Activated CD4-positive, alpha-beta T cell treated with anti-CD3 and anti-CD28 coated beads for 48 hours (primary cell): ENCODE measurements at places on chromosomes 1 and 21.

- DNase-seq = no peak
Measured at GRCh38 chr1:172405912-172406311, 14.6 kb upstream of the C1orf105 start.

DNA sequence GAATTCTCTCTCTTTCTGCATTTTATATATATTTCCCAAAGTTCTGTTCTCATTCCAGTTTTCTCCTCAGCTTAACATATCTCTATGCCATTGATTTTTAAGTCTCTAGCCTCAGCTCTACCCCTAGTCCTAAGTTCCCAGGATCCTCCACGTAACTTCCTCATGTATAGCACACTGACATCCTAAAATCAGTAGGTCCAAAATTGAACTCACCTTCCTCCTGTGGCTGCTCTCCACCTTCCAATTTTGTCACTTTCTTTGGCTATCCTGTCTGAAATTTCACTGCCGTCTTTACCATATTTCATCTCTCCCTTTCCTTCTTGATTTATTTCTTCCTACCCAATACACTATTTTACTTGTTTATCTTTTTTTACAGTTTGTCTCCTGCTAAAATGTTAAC, 1.5 kb downstream of the SLAMF6 start:
- DNase-seq = no peak

- no peak for DNase-seq
Measured at GRCh38 chr1:12537294-12537693, 80.7 kb downstream of the DHRS3 start.

GRCh38 chr21:38428211-38428610, 70.1 kb downstream of the ERG start:
- DNase-seq = no peak

GRCh38 chr21:20254964-20255363, 743.2 kb upstream of the NCAM2 start:
- no peak for DNase-seq

DNA sequence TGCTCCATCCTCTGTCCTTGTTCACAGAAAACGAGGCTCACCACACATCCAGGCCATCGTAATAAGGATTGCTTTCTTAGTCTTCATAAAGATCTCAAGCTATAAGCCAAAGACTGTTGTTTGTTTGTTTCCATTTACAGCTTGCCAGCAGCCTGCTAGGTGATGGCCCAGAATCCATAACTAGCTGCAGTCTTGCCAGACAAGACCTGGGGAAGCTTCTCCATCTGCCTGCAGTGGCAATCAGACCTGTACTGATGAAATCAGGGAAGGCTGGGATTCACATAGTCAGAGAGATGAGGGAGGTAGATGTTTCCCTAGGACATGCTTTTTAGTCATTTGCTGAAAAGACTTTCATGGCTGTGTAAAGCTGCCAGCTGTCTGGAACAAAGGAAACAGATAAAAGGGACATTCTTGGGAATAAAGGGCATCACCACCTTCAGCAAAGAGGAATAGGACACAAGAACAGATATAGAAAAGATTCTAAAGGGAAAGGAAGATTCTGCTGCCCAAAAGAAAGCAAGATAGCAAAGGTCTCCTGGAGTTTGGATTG, 51.0 kb downstream of the MT1HL1 start:
- DNase-seq = no peak

DNA sequence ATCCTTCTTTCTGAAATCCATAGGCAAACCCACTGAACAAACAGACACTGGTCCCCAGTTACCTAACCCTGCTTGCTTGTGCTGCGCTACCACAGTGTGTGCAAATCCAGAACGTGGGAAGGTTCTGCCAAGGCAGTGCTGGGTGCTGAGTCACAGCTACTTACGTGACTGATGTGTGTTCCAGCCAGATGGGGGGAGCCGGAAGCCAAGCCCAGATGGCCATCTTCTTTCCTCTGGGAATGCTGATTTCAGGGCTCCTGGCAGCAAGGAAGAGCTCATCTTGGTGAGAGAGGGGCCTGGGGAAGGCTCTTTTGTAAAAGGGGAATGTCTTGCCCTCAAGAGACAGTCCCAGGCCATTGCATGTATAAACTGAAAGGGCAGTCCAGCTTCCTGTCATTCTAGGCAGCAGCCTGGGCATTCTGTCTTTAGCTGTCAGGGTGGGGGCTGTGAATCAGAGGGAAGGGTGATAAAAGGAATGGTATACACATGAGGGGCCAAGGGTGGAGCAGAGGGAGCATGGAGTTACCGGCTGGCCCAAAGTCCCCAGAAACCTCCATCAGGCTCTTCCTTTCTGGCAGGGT, 54.1 kb downstream of the CD46 start:
- no peak for DNase-seq

DNA sequence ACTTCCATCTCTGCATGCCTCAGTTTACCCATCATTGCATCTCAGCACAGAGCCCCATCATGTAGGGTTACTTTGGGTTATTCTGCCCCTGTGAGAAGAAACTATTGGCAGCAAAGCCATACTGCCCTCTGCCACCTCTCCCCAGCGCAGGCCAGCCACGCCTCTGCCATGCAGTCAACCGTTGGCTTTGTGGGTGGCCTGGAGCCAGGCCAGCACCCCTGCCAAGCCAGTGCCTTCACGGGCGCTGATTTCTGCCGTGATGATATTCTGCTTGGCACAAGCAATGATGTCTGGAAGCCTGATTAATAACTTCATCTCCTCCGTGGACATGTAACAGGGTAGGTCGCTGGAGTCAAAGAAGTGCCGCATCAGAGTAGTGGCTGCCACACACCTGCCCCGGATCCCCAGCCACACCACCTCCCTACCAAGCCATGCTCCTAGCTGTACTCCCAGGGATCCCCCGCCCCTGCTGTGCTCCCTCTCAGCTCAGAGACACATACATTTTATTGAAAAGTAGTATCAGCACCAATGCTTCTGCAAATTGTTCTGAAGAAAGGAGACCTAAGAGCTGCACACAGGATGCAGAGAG, 15.0 kb upstream of the CEP85 start:
- DNase-seq = no peak

DNA sequence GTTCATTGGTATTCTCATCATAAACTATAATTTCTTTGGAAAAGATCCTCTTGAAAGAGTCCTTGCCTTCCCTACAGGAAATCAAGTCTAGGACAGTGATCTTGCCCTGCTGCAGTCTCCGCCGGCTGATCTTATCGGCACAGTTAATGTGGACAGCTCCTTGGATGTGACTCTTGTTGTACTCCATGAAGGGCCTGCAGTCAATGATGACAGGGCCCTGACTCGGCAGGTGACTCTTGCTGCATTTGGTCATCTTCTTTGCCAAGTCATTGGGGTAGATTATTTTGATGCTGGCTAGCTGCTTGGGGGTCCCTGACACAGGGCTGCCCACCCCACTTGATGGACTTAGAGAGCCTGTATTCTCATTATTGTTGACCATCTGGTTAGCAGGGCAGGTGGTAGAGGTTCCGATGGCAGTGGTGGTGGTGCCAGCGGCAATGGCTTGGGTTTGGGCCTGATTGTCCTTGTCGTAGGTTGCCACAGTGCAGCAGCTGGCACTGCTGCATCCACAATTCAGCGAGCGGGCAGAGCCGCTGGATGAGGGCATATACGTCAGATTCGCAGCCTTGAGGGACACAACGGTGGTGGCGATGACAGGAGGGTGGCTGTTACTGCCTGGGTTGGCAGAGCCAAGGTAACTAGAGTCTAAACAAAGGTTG, 2.7 kb downstream of the DUSP10 start:
- DNase-seq = no peak

- DNase-seq = no peak
Measured at GRCh38 chr1:230808281-230808872, 59.9 kb downstream of the C1orf198 start.

DNA sequence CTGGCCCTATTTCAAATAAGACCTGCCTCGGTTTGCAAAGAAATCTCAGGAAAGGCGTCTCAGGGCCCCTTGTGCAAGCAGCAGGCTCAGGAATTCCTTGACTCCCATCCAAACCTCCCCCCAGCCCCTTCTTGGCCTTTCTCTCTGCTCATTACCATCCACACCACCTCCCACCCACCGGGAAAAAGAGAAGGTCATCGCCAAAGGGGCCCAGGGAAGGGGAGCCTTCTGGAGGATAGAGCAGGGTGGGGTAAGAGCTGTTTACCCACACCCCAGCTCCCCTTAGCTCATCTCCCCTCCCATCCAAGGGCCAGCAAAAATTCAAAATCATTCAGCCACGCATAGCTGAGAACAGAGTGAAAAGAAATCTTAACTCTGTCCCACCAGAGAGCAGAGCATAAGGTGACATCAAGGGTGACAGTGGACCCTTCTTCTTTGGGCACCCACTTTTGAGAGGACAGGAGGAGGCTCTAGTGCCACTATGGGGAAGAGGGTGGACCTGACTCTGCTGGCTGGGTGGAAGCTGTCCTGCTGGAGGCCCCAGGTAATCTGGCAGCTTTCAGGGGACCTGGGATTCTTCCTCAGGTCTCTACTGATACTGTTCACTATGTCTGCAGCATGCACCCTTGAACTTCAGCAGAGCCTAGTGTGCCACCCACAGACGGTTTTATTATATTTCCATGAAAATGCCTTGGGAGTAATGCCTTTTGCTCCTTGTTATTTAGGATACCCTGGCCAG, 3.9 kb upstream of the WNT2B start:
- DNase-seq = no peak

DNA sequence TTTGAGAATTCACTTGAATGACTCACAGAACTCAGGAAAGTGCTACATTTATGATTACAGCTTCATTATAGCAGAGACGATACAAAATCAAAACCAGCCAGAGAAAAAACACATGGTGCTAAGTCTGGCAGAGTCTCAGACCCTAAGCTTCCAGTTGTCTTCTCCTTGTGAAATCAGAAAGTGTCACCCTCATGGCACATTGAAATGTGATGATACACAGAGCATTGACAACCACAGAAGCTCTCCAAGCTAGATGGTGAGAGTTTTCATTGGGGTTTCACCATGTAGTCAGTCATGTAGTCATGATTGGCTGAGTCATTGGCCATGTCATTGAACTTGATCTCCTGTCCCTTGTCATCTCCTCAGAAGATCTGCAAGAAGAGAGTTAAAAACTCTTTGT, 526.6 kb downstream of the MRPL39 start:
- no peak for DNase-seq

- DNase-seq = no peak
Measured at GRCh38 chr21:38956856-38957571, 151.3 kb downstream of the ETS2 start.

DNA sequence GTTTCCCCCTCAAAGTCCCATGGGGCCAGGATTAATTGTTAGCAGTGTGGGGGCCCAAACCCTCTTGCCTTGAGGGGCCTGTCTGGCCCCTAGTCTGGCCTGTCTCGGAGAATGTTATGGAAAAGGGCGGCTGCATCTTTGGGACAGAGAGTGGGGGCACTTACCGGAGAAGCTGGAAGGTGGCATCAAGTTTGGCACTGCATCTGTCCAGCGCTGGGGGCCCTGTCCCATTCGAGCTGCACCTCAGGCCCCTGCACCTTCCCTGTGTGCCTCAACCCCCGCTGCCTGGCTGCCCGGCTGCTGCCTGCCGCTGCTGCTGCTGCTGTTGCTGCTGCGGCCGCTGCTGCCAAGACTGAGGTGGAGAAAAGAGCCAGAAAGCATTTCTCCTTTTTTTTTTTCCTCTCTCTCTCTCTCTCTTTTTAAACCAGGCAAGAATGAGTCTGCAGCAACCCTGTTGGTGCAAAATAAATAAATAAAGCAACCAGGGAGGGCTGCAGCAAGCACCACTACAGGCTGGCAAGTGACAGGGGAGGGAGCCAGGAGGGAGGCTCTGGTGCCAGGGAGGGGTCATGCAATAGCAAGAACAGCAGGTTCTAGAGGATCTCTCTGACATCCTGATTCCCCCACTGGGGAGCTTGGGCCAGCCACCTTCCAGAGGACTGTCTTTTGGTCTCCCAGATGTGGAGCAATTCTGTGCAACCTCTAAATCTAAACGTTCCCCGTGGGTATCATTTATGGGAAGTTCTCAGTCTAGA, at the start of gene LINGO4:
Gene LINGO4, minus strand, starts transcription at position 354 of the 755 bp plus-strand sequence. CDS start 2,715 bp downstream, outside the sequence.
- DNase-seq = no peak

- no peak for DNase-seq
Measured at GRCh38 chr1:50275566-50275965, 147.7 kb downstream of the DMRTA2 start.

DNA sequence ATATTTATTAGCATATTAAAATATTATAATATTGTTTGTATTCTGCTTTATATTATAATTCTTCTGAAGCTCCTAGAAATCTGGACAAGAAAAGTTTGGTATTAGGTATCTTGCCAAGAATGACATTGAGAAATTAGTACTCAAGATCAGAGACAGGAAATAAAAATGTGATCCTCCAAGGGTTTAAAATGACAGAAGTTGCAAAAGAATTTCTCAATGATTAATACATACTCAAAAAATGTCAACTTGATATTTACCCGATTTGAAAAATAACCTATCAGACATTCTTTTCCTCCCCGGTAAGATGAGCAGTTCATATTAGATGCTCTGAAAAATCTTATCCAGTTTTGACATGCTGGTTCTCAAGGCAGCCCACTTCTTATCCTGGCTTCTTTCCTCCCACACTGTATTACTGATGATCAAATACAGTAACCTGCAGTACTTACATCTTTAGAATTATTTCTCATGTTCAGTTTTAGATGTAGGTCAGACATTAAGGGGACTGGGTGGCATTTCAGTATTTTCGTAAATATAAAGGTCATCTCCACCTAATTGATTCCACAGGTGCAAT, 55.3 kb downstream of the CACHD1 start:
- no peak for DNase-seq

GRCh38 chr1:156383023-156383422, 14.0 kb downstream of the RHBG start:
- peak; percentile 79 for DNase-seq

DNA sequence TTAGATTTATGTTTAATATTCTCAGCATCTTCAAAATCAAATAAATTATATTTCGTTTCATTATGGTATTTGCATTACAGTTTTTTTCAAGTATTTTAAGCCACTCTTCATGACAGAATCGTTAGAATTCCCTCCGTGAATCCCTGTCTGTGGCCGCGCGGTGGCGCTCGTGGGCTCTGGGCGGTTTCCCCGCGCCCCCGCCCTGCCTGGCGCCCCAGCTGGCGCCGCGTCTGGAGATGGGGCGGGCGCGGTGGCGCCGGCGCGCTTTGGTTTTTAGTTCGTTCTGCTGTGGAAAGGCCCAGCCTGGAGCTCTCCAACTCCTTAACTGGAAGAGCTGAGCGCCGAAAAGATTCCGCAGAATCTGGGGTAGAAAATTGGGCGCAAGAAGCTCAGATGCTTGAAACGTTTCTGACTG, 25.7 kb downstream of the PRMT2 start:
- no peak for DNase-seq

- no peak for DNase-seq
Measured at GRCh38 chr21:19510057-19510456, 1106.5 kb upstream of the TMPRSS15 start.
